ENCODE measurements at places on chromosomes 13 and 19.

- DNase-seq, result no peak
Measured at GRCh38 chr13:33227927-33228647, 57.5 kb downstream of the STARD13 start.

- DNase-seq, result no peak
Measured at GRCh38 chr19:55683449-55684261, 8.6 kb downstream of the EPN1 start.

GRCh38 chr13:98320561-98321105 lies 143.6 kb upstream of the RNF113B start:
- no peak for DNase-seq

GRCh38 chr13:26910754-26911465 lies 150.3 kb upstream of the GPR12 start:
- DNase-seq, result no peak

GRCh38 chr13:26007261-26008125 lies 44.3 kb downstream of the SHISA2 start:
- DNase-seq, result no peak

GRCh38 chr19:29842471-29843179 lies 30.8 kb downstream of the CCNE1 start:
- DNase-seq, result no peak

DNA sequence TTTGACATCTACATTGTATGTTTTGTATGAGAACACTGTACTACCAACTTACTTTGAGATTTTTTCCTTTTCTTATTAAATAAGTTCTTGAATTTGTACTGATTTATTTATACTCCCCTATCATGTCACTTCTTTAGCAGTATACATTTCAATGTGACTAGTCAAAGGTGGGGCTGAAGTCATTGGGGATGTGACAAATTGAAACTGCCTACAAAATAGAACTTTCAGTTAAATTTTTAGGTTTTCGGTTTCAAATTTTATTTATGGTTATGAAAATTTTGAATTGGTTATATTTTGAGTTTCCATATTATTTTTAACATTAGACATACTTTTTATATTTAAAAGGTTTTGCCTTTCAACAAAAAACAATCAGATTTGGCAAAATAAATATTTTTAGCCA lies 221.6 kb downstream of the NBEA start:
- no peak for DNase-seq

DNA sequence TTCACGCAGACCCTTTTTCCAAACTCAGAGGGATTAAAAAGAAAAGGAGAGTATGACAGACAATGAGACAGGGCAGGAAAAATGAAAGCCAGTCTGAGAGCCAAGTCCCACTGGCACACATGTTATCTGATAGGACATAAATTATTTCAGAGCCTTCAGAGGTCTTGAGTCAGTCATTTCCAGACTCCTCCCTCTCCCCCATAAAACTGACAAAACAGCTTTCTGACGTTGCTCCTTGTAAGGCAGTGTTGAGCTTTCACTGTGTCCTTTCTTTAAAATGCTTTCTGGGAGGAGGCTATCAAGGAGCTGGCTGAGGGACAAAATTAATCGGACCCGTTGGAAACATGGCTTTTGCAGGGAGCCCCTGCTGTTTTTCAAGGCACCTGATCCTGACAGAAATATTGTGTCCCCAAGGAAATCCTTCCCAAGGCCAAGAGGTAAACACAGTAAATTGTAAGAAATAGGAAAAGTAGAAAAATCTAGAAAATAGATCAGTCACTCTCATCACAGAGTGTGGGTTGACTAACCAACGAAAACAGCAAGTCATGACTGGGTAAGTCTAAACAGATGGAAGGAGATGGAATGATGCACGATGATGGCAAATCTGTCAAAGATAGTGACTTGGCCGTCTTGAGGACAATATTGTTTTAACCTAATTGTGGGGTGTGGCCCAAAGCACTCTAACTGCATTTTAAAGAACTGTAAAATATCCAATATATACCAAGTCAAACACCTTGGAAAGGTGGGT lies 89.7 kb downstream of the DCT start:
- DNase-seq, result no peak

DNA sequence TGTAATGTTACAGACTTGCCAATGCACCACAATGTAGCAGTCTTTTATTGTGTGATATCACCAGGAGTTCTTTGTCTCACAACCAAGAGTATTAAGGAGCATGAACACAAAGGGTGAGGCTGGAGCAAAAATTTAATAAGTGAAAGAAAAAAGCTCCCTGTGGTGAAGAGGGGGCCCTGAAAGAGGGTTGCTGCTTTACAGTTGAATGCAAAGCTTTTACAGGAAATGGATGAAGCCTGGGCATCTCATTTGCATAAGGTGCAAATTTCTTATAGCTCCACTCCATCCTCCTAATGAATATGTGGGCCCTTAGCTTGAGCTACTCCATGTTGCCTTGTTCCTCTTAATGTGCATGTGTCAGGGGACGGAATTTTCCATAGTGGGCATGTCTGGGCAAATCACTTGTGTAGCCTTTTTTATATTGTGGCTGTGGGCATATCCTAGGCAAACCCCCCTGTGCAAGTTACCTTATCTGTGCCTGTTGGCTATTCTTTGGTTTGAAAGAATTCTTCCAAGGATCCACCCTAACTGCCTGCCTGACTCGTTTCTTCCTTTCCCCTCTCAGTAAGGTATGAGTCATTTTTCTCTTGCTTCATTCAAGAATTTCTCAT lies 45.3 kb upstream of the TRPC4 start:
- no peak for DNase-seq

DNA sequence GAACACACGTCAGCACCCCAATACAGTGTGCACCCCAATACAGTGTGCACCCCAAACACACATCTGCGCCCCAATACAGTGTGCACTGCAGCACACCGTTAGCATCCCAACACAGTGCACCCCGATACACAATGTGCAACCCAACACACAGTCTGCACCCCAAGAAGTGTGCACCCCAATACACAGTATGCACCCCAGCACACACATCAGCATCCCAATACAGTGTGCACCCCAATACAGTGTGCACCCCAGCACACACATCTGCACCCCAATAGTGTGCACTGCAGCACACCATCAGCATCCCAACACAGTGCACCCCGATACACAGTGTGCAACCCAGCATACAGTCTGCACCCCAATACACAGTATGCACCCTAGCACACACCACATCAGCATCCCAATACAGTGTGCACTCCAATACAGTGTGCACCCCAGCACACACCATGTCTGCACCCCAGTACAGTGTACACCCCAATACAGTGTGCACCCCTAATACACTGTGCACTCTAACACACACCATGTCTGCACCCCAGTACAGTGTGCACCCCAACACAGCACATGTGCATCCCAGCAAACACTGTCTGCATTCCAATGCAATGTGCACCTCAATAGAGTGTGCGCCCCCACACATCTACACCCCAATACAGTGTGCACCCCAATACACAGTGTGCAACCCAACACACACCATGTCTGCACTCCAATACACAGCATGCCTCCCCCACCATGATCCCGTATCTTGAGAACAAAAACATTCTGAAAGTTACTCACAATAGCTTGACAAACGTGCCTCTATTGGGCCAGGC lies 855 bp upstream of the CARS2 start:
- DNase-seq, result no peak

- no peak for DNase-seq
Measured at GRCh38 chr19:1749373-1750342, 3.6 kb upstream of the ONECUT3 start.

DNA sequence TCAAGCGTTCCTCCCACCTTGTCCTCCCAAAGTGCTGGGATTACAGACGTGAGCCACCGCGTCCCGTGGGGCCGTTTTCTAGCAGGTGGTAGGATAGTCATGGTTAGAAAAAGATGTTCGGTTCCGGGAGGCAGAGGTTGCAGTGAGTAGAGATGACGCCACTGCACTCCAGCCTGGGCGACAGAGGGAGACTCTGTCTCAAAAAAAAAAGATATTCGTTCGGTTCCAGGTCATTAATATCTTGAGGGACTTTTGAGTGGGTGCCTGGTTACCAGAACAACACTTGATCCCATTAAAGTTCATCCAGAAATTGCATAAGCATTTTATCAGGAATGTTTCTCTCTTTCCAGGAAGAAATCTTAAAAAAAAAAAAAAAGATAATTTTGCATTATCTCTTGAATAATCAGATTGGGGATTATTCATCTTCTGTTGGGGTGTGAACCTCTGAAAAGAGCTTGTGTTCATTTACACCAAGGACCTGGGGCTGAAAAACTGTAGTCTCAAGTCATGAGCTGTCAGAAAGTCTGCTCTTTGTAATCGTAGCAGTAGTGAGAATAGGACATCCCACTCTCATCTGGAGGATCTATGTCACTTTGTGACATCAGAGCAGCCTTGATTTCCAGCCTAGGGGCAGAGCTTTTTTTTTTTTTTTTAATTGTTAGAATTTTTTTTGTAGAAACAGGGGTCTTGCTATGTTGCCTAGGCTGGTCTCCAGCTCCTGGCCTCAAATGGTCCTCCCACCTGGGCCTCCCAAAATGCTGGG lies 1.0 kb upstream of the ETHE1 start:
- no peak for DNase-seq

GRCh38 chr19:52028780-52029123 lies 573 bp upstream of the ZNF614 start:
- DNase-seq, result no peak

All from endothelial cell (in vitro differentiated cells).